Stimulated activated CD8-positive, alpha-beta memory T cell treated with anti-CD3 and anti-CD28 coated beads, Interleukin-7, amount 100 ng/mL, for 24 hours (primary cell): ENCODE measurements at places on chromosomes 4 and X.

DNA sequence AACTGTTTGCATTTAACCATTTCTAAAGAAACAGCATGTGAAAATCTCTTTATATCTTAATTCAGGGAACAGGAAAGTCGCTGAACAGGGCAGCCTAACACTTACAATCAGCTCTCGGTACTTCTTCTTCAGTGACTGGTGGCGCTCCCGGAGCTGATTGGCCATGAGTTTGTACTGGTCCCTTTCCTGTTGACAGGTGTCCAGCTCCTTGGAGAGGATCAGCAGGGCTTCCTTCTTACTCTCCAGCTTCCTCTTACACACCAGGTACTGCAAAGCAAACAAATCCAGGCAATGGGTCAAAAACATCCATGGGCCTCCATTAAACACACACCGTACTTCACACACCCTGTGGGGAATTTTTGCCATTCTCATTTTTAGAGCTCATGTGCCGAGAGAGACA, 36.4 kb downstream of the CCDC149 start:
- no peak for DNase-seq

DNA sequence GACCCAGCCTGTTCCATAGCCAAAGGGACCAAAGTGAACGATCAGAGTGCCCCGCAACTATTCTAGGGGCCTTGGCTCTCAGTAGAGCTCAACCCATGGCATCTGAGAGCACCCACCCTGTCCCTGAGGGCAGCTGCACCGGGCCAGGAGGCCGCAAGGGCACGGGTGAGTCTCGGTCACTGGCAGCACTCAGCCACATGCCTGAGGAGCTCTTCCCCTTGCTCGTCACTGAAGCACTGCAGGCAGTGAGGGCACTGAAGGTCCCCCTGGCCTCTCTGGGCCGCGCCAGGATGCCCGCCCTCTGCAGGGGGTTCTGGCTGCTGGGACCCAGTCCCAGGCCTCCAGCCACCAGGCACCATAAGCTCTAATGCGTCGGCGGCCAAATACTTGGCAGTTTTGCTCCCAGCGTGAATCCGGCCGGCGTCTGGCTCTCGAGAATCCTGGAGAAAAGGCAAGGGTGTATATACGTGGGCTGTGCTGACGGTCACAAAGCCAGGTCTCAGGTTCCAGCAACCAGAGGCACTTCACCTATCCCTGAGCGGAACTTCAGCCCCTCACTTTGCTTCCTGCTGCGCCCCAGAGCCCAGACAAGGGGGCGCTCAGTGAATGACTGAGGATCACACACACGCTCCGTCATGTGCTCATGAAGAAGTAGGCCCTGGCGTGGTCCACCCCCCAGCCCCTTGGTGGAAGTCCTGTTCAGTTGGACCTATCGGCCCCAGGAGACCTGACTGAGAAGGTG, 13.9 kb downstream of the TNIP2 start:
- DNase-seq, result no peak

- no peak for DNase-seq
These were observed 363.0 kb upstream of the ZCCHC13 start for GRCh38 chrX:73940893-73941470.

- no peak for DNase-seq
These were observed 97.2 kb downstream of the ANXA3 start for GRCh38 chr4:78648640-78649363.

DNA sequence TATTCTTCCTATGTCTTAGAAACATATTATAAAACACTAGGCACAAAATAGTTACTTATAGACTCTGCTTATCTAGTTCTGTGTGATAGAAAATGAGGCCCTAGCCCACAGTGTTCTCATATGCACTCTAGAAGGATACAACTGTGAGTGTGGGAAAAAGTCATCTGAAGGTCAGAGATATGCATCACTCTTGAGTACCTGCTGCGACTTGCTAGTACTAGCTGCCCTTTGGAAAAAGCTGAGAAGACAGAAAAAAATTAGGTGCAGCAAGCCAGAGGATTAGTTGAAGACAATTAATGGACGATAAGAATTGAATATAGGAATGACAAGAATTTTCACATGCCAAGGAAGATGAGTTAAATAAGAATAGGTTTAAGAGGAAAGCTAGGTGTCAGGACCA, 61.3 kb downstream of the MTHFD2L start:
- DNase-seq, result no peak

- DNase-seq, result no peak
These were observed 179.6 kb downstream of the SHROOM3 start for GRCh38 chr4:76614589-76614988.

- DNase-seq, result no peak
These were observed 108.2 kb upstream of the MAMLD1 start for GRCh38 chrX:150254909-150255308.

GRCh38 chr4:54139332-54139731, 39.4 kb downstream of the GSX2 start:
- no peak for DNase-seq

DNA sequence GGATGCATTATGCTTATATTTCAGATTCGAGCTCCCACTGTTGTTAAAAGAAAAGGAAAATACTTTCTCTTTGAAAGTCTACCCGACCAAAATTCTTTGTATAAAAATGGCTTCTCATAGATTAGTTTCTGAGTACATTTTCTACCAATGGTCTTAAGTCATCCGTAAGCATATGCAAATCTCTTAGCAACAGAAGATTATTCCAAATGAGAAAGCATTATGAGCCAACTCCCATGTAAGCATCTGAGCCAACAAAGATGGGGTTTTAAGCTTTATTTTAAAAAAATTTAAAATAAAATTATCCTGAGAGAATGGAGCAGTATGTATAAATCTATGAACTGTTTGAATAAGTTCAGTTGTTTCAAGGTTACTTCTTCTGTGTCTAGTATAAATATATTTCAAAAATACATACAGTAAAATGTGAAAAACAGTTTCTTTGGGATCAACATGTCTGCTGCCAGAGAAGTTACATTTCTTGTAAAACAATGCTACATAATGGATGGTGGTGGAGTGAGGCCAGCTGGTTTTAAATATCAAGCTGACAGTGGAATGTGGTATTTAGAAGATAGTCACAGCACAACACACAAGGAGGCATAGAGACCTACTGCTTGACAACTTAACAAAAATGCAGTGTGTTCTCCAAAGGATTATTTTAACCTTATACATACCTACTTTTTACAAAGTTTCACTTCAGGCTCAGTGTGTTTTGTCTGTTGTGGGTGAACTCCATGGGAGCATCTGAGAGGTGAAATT, 199.5 kb upstream of the DIPK2B start:
- DNase-seq, result no peak

GRCh38 chrX:109847257-109848187, 114.5 kb upstream of the ACSL4 start:
- DNase-seq, result no peak

GRCh38 chr4:11623726-11624037, 195.0 kb upstream of the HS3ST1 start:
- DNase-seq, result no peak

GRCh38 chr4:111283066-111283677, 660.3 kb upstream of the PITX2 start:
- peak; percentile 11 for DNase-seq

GRCh38 chrX:11758400-11759171, 549 bp downstream of the MSL3 start:
- peak; percentile 76 for DNase-seq

GRCh38 chrX:123172869-123173268, 11.2 kb upstream of the GRIA3 start:
- DNase-seq, result no peak

- DNase-seq, result peak; percentile 7
These were observed 464 bp downstream of the RAP1GDS1 start for GRCh38 chr4:98261405-98262291.

GRCh38 chr4:151641167-151641566, 119.6 kb downstream of the GATB start:
- no peak for DNase-seq

DNA sequence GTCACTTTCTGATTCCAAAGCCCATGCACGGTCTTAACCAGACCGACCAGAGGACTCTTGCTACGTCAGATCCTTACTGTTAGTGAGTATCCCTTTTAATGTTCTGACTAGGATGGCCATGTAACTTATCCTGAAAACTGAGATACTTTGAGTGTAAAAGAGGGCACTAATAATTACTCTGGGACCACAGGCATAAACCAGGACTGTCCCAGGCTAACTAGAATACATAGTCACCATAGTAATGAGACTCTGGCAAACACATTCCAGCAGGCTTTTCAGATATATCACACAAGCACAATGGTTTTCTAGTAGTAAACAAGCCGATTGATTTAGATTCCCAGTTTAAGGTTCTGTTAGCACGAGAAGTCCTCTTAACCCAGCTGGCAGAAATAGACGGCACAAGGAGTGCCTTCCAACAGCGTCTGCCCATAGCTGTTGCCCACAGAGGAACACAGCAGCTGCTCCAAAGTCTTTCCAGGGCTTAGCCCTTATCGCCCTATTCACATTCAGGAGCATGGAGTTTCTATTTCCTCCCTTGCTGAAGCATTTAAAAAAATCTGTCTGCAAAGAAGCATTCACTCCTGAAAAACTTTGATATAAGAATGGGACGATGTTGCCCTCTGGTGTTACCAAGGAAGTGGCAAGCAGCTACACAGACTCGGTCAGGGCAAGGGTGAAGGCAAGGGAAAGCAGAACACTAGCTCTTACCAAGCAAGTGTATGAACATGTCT, 92.4 kb downstream of the CXCL13 start:
- no peak for DNase-seq

DNA sequence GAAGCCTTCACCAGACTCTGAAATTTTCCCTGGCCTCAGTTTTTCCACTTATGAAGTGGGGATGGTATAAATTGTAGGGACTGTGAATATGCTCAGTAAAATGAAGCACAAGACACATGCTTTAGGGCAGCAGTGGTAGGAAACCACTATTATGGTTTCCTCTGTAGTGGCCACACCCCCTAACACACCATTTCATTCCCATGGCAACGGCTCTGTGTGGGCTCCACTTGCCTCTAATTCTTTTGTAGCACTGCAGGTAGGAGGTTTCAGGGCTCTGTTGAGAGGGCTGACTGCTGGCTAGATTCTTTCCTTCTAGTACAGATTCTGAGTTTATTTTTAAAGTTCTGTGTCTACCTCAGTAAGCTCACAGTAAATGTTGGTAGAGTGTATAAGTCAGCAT, 3.5 kb upstream of the VMA21 start:
- DNase-seq, result no peak

DNA sequence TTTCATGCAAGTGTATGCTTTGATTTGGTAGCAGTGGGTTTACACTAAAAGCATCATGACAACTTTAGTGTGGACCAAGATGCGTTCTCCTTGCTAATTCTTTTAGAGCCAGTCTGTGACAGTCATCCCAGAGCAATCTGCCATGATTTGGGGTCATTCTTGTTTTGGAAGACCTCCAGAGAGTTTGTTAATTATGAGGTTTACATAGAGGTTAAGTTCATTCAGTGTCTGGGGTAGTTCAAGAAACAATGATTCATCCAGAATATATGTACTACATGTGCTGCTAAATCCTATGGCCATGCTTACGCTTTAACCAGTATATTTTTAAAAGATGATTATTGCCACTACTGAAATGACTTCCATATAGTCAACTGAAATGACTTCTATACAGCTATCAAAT, 328.5 kb upstream of the AGA start:
- no peak for DNase-seq

- DNase-seq, result no peak
These were observed 102.1 kb upstream of the STS start for GRCh38 chrX:7045238-7045955.

DNA sequence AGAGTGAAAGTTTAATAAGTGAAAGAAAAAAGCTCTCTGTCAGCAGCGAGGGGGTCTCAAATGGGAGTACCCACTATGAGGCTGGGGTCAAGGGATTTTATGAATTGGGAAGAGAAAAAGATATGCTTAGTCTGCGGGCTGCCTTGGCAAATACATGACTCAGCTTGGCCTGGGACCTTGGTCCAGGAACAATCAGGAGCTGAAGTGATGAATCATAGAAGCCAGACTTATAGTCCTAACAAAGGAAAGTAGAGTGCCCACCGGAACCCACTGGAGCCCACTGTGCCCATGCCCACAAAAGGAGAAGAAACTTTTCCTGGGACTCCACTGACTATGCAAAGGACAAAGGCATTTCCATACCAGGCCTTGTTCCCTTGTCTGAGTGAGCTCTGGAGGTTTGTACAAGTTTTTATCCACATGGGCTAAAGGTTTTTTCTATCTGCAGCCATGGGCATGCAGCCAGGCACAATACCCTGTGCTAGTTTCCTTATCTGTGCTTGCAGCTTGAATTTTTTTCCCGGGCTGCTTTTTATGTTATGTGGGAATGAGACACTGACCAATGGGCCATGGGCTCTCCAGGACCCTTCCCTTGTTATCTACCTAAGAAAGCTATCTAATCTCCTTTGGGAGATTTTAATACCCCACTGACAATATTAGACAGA, 201.7 kb downstream of the FAM133A start:
- DNase-seq, result no peak

DNA sequence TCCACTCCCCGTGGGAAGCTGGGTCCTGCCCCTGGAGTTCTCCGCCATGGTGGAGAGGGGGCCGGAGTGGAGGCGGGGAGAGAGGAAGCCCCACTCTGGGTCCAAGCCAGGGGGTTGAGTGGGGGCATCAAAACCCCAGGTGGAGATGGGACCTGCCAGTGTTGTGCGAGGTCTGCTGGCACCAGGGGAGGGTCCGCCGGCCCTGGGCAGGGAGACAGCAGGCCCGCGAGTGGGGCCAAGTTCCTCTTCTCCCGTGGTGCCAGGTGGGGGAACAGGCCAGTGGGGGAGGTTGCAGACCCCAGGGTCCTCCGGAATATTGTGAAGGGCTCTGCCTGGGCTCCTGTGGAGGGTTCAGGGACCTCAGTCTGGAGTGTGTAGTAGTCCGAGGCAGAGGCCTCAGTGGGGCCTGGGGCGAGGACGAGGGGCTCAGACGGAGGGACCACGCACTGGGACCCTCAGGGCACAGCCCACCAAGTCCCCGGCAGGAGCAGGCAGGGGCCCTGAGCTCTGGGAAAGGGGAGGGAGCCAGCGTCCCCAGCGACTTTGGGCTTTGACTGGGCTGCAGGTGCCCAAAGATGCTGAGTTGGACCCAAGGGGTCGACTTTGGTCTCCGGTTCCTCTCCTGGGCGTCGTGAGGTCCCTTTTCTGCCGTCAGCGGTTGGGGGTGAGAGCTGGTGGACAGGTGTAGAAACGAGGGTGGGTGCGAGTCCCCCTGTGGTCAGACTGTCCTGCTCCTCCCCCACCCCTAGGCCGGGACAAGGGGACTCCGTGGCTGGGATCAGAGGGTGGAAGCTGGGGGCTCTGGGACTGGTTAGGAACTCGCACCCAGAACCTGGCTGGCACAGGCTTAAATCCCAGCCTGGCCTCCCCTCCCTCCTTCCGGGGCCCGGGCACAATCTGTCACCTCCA, 43.8 kb upstream of the NKX1-1 start:
- no peak for DNase-seq

DNA sequence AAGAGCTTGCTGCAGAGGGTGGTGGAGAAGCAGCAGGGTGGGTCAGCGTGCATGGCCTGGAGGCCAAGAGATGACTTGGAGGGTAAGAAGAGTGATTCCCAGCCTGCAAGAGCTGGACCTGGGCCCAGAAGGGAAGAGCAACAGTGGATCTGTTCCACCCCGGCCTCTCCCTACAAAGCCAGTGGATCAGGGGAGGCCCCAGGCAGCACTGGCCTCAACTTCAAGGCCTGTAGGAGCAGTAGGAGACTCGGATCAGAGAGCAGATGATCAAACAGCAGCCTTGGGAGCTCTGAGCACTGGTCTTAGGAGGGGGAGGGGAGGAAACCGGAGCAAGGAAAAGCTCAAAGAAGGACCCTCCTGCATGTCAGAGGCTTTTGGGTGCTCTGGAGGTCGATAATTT, 7.6 kb downstream of the L1CAM start:
- DNase-seq, result no peak

- DNase-seq, result no peak
These were observed 1.2 kb downstream of the RAB33B start for GRCh38 chr4:139455126-139455538.
